ENCODE measurements at places on chromosomes 2 and 18. TPM values are rescaled to one million over a fixed set of nuclear protein-coding genes. Genes with fewer than 3 reads are reported as not detected.
A peak's percentile ranks its signal among the peaks of the same experiment; 100 is the strongest.

DNA sequence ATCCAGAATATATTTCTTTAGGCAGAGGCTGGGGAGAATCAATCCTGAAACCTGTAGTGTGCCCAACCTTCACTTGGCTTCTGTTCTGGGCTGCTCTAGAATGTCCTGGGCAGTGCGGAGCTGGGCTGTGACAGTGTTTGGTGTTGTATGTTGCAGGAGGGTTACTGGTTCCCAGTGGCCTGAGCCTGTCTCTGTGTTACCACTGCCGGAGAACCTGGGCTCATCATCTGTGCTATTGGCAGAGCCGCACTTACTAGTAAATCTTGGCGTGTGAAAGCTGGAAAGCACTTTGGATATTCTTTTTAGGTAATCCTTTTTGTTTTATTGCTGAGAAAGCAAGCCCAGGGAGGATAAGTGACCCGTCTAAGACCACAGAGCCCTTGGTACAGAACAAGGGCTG, 412.9 kb downstream of the SLC4A3 start:
- DNase-seq, result no peak

GRCh38 chr2:29050591-29050990, 23.7 kb downstream of the PCARE start:
- no peak for DNase-seq

GRCh38 chr2:15748736-15749323, 157.2 kb downstream of the DDX1 start:
- DNase-seq, result no peak

DNA sequence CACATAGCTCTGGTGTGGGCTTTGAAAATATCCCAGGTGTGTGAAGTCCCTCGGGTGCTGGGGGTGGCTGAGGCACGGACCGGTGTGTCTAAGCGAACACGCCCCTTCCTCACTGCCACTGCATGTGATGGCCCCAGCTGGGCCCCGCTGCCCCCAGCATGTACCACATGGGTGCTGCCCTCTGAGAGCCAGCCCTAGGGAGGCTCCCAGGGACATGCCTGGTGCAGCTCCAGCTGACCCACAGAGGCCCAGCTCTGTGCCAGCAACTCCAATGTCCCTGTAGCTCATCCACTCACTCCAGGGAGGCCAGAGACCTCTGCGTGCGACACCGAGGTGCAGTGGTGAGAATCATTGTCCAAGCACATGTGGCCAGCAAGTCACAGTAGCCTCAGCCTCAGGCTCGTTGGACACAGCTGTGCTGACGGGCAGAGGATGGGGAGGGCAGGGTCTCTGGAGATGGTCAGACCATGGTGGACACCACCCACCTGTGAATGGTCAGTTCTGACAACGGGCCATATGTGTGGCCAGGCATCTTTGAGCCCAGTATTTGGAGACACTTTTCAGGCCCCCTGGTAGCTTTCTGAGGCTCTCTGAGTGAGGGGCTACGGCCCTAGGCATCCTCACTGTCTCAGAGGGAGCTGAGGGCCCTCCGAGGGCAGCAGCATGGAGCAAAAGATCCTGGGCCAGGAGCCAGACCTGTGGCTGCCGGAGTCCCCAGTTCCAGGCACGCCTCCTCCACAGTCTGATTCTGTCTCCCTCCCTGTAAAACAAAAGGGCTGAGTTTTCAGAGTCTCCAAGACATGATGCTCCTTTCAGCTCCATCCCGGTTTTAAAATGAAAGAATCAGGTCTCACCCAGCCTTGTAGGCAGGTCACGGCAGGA, 220.7 kb downstream of the NDUFA10 start:
- DNase-seq, result no peak

- DNase-seq, result no peak
Observed at GRCh38 chr2:184041077-184041476, 557.3 kb upstream of the ZNF804A start.

DNA sequence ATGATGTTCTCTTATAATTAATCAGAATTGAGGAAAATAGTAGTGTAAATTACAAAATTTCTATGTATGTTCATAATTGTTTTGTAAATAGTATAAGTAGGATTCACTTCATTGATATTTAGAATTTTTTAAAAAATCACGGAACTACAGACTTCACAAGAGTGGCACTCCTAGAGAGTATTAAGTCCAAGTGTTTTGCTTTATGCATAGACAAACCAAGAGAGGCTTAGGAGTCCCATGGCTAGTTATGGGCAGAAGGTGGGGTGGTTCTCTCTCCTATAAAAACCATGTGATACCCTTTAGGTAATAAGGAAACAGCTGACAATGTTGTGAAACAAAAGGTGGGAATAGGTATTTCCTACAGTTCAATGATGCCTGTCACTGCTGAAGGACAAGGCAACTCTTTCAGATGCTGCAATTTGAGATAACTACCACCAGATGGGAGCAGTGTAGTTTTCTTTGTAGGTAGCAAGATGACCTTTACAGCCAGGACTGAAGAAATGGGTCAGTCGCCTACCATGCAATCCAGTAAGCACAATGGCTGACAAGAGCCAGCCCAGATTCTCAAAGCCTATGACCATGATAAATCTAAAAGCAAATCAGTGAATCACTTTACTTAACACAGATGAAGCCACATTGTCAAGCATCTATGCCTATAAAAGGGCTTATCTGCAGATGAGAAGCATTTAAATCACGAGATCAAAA, 83.9 kb downstream of the AAK1 start:
- no peak for DNase-seq

- DNase-seq, result no peak
Observed at GRCh38 chr2:120631724-120632123, 103.9 kb upstream of the GLI2 start.

- DNase-seq, result no peak
Observed at GRCh38 chr2:99877963-99878362, 264.4 kb downstream of the AFF3 start.

GRCh38 chr2:157508676-157509075, 64.8 kb upstream of the CYTIP start:
- no peak for DNase-seq

- peak; percentile 45 for DNase-seq
Observed at GRCh38 chr2:152036611-152037469, 62.0 kb downstream of the CACNB4 start.

DNA sequence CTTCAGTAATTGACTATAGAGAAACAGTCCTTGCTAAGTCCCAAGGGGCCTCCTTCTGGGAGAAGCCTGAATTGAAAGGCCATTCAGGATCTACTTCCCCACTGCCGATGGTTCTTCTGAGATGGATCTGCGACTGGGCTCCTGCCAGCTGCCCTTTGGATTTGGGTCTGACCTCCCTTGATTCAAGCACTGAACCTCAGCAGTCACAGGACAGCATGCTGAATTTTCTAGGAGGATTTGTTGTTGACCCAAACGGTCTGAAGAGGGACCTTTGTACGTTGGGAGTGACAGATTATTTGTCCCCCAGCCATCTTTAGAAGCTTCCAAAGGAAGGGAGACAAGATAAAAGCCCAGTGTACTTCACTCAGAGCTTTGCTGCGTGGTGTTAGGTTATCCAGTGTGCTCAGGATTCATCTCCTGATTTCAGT, 67.1 kb downstream of the NXPH2 start:
- DNase-seq, result no peak

GRCh38 chr2:217357886-217358620, 498.2 kb upstream of the TNP1 start:
- DNase-seq, result no peak

GRCh38 chr2:187478719-187479118, 30.7 kb upstream of the CALCRL start:
- no peak for DNase-seq

DNA sequence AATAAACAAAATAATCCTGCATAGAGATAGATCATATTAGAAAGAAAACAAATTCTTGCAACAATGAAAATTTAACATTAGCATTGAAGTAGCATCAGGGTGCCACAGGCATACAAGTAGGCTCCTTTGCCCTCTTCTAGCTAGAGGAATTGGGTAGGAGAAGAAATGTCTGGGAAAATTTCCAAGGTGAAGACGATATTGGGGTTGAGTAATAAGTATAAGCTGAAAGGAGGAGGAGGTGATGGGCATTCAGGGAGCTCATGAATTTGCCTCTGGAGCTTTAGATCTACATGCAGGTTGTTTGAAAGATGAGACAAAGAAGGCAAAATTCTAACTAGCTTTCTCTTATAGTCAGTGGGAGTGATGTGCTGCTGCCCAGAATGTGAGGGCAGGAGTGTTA, 504.9 kb downstream of the CCDC85A start:
- DNase-seq, result no peak

- DNase-seq, result no peak
Observed at GRCh38 chr2:112919086-112919485, 8.1 kb downstream of the IL37 start.

DNA sequence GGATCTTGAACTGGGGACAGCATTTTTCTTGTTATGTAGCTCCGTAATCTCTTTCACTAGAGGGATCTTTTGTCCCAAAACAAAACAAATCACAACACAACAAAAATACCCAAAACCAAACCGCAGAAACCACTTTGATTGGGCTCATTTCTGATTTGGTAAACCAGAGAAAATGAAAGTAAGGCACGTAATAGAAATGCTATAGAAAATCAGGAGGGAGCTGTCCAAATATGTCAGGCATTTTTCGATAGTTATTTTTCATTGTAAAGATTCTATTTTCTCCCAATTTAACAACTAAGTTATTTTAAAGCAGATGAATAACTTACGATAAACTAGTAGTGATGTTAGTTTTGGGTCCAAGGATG, 406.5 kb downstream of the XIRP2 start:
- no peak for DNase-seq

- DNase-seq, result no peak
Observed at GRCh38 chr2:184637781-184638180, 39.5 kb downstream of the ZNF804A start.

DNA sequence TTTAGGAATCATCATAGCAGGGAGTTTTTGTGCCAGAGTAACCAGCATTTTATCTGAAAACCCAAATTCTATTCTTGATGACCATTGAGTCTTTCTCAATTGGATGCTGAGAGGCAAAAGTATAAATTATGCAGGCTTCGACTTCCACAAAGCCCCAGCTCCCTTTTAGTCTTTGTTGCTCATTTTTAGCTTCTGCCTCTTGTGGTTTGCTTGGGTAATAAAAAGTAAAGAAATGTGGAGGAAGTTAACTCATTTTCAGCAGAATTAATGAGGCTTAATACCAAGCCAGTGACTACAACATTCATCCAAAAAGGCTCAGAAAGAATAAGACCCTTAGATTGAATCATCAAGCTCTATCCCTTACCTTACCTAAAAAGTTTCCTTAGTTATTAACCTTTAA, 18.6 kb downstream of the ERMN start:
- DNase-seq, result no peak

GRCh38 chr2:216520112-216520511, 21.5 kb downstream of the RPL37A start:
- DNase-seq, result peak; percentile 16

DNA sequence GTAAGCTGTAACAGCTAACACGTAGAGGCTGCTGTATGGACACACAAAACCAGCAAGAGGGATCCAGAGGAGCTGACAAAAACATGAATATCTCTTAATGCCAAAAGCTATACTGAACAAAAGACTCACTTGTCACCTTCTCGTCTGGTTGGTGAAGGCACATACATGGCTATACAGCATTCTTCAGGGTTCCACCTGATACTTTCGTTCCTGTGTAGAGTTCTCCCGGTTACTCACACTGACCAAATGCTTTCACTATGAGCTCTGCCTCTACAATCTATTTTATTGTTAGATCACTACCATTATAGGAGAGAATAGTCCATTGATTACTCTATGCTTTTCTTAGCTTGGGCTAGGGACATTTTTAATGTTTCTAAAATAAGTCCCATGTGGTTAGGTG, 193.1 kb downstream of the HNMT start:
- DNase-seq, result no peak

DNA sequence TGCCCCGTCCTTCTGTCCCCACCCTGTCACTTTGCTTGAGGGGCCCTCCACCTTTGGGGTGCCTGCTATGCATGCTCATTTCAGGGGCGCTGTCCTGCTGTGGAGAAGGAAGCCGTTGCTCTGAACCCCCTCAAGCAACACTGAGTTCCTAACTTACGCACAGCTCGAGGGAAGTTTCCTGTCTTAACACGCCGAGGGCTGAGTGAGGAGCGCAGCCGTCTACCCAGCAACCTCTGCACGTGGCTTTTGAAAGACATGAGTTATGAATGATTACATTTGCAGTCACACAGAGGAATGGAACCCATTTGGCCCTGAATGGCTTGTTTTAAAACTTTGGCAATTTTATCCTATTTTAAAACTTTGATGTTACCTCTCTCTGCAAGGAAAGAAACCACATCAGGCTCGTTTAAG, 14.0 kb downstream of the RAMP1 start:
- DNase-seq, result no peak

DNA sequence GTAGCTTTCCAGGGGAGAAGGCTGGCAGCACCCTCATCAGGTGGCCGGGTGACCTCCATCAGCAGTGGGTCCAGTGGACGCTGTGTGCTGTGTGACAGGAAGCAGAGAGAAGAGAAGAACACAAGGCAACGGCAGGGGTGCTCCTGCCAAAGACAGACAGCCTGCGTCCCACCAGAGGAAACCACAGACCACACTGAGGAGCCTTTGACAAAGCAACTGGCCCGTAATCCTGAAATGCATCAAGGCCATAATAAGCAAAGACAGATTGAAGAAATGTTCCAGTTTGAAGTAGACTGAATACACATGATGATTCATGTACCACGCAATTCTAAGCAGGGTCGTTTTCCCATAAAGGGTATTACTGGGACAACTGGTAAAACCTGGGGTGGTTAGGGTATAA, 172.4 kb downstream of the FBXO15 start:
- no peak for DNase-seq

DNA sequence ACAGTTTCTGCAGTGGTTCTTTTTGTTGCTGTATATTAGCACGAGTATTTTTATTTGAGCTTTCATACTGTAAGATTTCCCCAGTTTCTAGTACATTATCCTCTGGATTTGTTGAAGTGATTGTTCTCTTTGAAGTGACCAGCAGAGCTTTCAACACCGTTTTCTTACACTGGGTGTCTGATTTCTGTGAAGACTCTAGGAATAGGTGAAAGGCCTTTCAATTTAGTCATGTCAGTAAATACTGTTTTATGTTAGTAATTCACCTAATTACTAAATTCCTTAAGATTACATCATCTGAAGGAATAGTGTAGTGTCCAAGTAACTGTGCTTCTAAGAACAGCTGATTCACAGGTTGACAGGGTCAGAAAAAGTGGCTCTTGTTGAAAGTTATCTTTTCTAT, 2.3 kb downstream of the PPM1B start:
- DNase-seq, result no peak

DNA sequence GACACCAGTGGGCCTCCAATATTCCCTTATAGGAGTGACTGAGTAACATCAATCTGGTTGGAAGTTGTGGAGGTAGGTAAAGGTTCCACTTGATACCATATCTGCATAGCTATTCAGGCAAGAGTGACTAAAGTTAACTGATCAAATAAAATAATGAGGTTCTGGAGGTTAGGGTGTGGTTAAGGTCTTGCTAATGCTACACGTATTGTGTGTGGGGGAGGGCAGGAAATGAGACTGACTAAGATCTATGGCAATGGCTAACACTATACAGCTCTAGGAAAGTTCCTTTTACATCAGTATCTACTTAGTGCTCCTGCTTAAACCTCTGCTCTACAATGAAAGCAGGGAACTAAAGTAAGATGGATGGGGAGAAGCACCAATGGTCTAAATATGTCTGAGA, 149.1 kb upstream of the MGAT5 start:
- no peak for DNase-seq

Gene FIGN
- polyA plus RNA-seq, result 2.1 TPM

Gene CNTNAP5
- not detected for polyA plus RNA-seq

Gene MC2R
- polyA plus RNA-seq, result not detected

Gene CCT7
- 303 TPM for polyA plus RNA-seq

Gene FRZB
- polyA plus RNA-seq, result 2.5 TPM

Gene IL1A
- 0.51 TPM for polyA plus RNA-seq

Gene SOWAHC
- 3.9 TPM for polyA plus RNA-seq

Gene DRC1
- polyA plus RNA-seq, result not detected

Gene CCDC141
- polyA plus RNA-seq, result not detected

Gene STARD6
- not detected for polyA plus RNA-seq

Gene ZNF638
- 105 TPM for polyA plus RNA-seq

Gene HOXD1
- not detected for polyA plus RNA-seq

Gene KCNJ3
- not detected for polyA plus RNA-seq
